ENCODE measurements at places on chromosomes 4 and X. TPM values are rescaled to one million over a fixed set of nuclear protein-coding genes. Genes with fewer than 3 reads are reported as not detected.

GRCh38 chr4:98613453-98614075 lies 44.8 kb downstream of the TSPAN5 start:
- no peak for DNase-seq

DNA sequence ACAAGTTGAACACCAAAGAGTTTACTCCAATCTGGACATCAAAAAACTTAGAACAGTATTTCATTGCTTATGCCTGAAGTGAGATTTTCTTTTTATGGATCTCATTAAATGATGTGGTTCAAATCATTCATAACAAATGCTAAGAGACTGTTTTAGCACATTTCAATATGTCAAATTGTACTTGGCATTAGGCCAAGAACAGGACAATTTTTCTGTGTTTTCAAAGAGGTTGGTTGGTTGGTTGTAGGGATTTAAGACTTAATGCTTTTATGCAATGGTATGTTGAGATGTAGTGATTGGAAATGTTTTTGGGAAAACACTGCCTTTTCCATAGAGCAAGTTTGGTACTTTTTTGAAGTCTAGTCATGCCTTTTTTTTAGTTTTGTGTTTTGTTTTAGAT lies 510.4 kb downstream of the ZNF674 start:
- DNase-seq: no peak

- no peak for DNase-seq
These were observed 174.4 kb upstream of the ATP6AP2 start for GRCh38 chrX:40406330-40406859.

DNA sequence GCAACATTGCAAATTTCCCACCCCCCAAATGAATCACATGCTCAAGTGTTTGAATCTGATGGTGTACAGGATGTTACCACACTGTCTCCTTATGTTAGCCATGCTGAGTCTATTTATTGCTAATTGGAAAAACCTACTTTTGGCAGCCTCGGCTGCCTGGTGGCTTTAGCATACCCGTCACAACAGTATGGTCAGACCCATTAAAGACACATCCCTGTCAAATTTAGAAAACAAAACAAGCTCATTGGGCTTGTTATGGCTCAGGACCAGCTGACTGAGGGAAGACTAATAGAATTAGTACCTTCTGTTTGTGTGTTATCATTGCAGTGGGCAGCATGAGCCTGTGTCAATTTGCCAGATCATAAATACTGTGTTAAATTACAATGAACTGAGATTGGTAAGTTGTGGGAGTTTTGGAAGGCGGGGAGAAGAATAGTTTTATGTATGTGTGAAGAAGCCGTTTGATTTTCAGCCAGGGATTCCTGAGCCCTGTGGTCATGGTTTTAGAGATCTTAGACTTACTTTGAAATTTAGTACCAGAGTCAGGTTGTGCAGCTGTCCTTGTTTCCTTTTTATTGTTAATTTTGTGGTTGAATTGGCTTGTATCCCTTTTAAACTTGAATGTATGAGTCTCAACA lies 66.8 kb downstream of the POLA1 start:
- no peak for DNase-seq

- no peak for DNase-seq
These were observed 91.8 kb downstream of the RAP1GDS1 start for GRCh38 chr4:98352940-98353339.

DNA sequence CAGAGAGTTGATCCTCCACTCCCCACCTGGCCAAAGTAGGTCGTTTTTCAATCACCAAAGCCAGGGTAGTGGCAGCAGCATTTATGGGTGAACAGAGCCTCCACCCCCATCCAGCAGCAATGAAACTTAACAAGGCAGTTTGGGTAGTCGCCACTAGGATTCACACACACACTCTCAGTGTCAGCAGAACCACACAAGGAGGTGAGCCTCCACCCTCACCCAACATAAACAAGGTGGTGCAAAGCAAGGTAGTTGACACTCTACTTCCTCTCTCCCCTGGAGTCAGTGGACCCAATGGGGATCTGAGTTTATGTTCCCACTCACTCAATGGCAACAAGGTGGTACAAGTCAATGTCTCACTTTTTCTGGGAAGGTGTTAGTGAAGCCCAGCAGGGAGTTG lies 50.4 kb upstream of the CCDC149 start:
- DNase-seq: no peak

DNA sequence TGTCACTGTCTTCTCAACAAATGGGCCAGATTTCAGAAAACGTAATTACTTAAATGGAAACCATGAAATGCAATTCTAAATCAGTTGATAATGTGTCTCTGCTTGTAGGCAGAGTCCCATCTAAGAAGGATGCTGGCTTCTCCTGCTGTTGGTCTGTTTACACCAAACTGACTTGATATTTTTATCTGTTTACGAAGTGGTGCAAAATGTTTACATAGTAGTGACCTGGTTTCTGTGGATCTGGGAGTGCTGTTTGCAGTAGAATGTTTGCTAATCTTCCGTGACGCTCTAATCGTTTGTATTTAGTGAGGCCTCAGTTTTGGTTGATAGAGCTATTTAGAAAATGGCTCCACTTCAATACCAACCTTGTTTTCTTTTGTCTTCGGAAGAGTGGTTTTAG lies 213.5 kb downstream of the VEGFC start:
- DNase-seq: no peak

DNA sequence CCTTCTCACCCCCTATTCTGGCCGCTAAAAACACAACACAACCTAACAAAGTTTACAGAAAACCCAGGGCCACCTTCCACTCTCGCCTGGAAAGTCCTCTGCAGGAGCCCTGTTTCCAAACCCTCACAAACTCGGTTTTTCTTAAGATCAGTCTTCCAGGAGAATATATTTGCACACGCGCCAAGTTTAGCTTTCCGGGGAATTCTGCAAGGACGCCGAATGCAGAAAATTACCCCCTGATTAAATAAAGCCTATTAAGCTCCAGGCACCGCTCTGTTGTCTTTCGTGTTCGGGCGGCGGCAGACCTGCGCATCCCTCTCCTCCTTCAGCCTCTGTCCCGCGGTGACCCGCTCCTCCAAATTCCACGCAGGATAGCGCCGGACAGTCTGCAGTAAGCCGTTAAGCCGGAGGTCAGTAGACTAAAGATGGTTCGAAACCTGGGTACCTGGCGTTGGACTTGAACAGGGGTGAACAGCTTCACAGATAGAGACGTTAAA lies 5.0 kb downstream of the MSX1 start:
- DNase-seq: no peak

- DNase-seq: no peak
These were observed 299.5 kb upstream of the CLNK start for GRCh38 chr4:10983885-10984640.

- DNase-seq: no peak
These were observed 39.6 kb downstream of the ZNF827 start for GRCh38 chr4:145898926-145899531.

DNA sequence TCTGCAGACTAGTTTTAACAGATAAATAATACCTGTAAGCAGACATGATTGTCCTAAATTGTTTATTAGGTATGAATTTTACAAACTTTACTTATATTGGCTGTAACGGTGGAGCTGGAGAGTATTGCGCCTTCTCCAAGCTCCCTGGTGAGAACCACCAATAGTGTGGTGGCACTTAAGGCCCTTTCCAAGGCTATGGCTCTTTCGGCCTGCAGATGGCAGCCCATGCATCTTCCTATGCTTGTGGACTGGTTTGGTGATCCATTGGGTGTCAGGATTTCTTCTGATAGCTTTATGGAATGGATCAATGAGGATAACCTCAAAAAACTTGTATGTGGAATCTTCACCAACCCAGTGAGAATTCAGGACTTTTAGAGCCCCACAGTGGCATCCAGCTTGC lies 7.8 kb downstream of the LARP1B start:
- DNase-seq: no peak

DNA sequence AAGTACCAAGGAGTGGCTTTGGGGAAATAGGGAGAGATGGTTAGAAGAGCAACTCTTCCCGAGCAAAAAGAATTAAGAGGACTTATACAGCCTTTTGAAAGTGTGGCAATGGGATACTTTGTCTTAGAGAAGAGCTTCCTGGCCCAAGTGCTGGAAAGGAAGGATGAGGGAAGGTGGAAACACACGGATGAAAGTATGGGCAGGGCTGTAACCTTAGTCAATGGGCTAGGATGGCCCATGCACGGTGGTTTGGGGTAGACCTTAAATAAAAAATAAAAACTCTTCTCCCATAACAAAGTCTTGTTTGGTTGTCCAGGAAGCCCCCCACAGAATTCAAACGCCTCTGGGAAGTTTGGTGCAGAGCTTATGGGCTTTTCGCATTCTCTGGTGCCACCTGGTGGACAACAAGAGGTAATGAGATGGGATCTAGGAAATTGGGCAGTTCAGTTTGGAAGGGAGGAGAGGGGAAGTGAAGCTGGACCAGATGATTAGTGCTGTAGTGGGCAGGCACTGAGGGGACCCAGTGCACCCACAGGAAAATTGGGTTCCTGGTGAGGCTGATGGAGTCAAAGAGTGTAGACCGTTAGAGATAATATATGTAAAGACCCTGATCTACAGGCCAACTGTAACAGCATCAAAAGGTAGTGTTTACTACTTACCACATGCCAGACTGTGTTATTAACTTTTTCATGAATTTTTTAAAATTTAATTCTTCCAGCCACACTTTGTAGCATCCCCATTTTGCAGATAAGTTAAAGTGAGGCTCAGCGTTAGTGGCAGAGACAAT lies 13.8 kb upstream of the ENOX2 start:
- no peak for DNase-seq

GRCh38 chr4:175457956-175458355 lies 354.1 kb downstream of the GPM6A start:
- no peak for DNase-seq

GRCh38 chr4:156496797-156497196 lies 474.8 kb downstream of the PDGFC start:
- DNase-seq: no peak

- no peak for DNase-seq
These were observed 143.9 kb downstream of the BCOR start for GRCh38 chrX:39953879-39954278.

- DNase-seq: no peak
These were observed 12.5 kb downstream of the TRAPPC2 start for GRCh38 chrX:13721819-13722519.

DNA sequence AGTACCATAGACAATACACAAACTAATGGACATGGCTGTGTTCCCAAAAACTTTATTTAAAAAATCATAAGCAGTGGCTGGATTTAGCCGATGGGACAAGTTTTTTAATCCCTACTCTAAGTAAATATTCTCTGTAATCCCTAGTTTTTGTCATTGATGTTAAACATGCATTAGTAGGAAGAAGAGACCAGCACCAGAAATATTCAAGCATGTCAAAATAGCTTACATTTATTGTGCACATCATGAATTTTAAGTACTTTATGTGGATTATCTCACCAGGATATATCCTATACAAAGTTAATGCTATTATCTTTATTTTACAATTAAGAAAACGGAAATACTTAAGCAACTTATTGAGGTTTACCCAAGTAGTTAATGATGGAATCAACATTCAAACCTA lies 46.0 kb downstream of the HSPA4L start:
- DNase-seq: no peak

DNA sequence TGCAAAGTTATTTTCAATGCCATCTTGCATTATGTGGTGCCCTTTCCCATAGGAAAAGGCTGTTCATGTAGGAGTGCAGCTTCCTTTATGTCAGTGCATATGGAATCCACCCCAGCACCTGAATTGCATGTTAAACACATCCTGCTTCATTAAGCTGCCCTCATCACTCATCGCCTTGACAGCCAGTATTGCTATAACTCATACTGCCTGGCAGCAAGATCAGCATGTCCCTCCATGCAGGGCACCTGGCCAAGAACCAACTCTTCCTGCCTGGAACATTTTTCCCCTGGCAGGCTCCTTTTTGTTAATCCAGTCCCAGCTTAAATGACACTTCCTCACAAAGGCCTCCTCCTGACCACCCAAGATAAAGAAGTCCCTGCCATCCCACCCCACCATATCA lies 23.5 kb upstream of the CA5B start:
- no peak for DNase-seq

DNA sequence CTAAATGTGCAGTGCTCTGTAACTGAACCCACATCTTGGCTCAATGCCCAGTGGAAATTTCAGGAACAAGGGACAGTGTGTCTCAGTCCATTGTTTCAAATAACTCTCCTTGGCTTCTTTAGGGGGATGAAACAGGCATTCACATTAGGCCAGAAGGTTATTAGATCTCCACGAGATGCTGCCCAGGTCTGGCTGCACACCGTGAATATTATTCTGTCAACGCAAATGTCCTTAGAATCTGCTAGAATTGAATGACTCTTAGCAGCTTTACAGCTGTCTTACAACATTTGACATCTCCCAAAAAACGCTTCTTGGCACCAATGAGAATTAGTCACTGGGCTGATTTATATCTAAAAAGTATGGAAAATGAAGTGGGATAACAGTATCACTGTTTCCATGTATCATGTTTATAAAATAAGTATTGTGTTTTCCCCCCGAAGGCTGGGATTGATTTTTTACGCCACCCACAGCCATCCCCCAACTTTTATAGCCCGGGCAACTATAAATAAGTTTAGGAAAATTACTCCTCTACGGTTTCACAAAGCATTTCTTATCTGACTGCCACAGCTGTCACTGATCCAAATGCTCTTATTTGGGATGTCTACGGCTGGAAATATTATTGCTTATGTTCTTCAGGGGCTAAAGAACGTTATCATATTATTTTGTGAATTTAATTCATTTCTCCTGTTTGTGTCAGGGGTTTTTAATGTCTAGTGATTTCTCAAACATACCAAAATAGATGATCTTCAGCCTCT lies 559.7 kb upstream of the FAT1 start:
- no peak for DNase-seq

DNA sequence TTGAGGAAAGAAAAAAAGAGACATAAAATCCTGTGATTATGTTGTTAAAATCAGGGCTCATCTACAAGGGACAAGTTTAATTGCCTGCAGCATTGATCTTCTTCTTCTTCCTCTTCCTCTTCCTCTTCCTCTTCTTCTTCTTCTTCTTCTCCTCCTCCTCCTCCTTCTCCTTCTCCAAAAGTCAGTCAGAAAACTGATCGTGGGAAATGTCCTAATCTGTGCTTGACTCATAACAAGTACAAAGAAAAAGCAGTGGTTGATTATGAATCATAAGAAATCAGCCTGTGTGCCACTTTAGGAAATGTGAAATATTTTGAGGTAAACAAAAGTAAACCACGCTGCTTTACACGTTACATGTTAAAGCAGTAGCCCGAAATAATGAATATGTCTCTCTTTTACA lies 2.7 kb upstream of the ATP10D start:
- DNase-seq: no peak

- DNase-seq: no peak
These were observed 87.0 kb downstream of the EFNB1 start for GRCh38 chrX:68915778-68916177.

ATP1B4 gene
- not detected for total RNA-seq

SOWAHD gene
- not detected for total RNA-seq

KIT gene
- 1.4 TPM for total RNA-seq

HTN3 gene
- not detected for total RNA-seq

Measured in esophagus squamous epithelium (tissue), 5 donors.